Activated CD4-positive, alpha-beta T cell treated with anti-CD3 and anti-CD28 coated beads, Interleukin-2, amount 50 U/mL, for 4 hours (primary cell): ENCODE measurements at places on chromosomes 3 and 15.

GRCh38 chr15:94620632-94621031, 389.3 kb downstream of the MCTP2 start:
- DNase-seq, result no peak

DNA sequence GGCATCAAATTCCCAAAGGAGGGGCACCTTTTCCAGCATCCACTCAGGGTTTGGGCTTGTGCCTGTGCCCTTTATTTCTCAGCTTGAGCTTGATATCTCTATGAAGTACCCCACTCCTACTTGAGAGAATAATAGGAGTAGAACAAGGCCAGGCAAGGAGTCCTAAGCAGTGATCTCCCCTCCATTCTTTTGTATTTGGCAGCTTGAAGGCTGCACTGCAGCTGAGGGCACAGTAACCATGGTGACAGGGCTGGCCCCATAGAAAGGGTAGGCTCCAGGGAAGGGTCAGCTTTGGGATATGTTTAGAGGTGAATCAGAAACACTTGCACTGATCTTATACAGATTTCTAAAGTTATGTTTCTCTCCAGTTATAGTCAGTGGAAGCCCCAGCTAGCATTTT, 145.4 kb upstream of the SLC24A5 start:
- no peak for DNase-seq

DNA sequence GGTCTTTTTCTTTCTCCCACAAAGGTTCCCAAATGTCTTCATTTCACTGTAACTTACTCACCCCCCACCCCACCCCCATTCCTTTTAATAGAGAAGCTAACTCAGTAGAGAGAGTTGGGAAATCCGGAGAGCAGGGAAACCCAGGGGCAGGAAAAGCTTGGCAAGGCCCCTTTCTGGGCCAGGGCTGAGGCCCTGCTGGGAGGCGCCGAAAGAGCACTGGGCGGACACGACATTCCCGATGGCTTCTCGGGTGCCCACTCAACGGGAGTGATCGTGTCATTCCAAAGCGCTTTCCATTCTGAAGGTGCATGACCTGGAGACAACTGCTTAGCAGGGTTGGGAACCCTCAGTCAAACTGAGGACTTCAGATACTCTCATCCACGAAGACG, 1.6 kb upstream of the DALRD3 start:
- no peak for DNase-seq

- DNase-seq, result no peak
Observed at GRCh38 chr3:186786922-186787321, 3.5 kb downstream of the EIF4A2 start.

GRCh38 chr3:164459521-164460151, 618.7 kb downstream of the SI start:
- DNase-seq, result no peak

DNA sequence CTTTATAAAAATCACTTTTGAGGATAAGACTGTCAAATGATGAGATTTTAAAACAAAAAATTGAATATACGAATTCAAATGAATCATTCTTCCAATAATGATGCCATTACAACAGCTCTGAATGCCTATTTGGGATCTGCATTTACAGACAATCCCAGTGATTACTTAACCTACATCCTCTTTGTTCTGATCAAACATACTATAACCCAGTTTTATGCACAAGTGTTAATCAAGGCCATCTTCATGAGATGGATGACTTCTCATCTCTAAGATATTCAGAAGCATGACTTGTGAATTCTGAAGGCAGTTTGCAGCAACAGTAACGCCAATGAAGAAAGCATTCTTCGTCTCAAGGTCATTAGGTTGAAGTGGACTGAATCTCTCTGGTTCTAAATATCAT, 90.3 kb upstream of the MEX3B start:
- no peak for DNase-seq

GRCh38 chr3:139758654-139759291, 81.0 kb upstream of the NMNAT3 start:
- DNase-seq, result no peak

- no peak for DNase-seq
Observed at GRCh38 chr3:42872718-42873117, 3.0 kb downstream of the CYP8B1 start.

GRCh38 chr3:30113906-30114305, 492.5 kb upstream of the TGFBR2 start:
- DNase-seq, result no peak

DNA sequence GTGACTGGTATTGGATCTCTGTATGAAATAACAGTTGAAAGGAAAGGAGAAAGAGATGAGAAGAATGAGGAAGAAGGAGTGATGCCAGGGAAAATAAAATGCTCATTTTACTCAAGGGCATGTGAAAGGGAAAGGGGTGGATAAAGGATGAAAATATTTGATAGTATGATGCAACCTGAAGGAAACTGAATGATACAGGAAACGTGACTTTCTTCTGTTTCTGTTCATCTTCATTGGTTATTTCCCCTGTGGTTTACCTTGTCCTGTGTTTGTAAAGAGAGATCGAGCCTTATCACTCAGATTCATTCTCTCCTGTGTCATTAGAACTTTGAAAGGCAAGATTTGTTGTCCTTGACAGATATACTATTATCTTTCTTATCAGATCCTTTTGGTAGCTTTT, 243.6 kb upstream of the SLITRK3 start:
- DNase-seq, result no peak

DNA sequence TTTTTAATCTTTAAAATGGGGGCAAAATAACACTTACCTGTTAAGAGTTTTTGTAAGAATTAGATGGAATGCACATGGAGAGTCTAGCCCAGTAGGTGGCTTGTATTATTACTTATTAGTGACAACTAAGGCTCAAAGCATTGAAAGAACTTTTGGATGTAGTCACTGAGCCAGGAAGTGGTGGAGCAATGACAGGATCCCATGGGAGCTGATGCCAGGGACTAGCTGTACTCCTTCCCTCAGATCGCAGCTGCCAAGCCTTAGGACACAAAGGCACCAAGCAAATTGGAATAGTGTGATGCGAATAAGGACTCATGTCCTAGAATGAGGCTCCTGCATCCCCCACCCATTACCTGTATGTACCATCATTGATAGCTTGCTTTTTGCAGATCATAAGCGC, 370.4 kb upstream of the RGMA start:
- no peak for DNase-seq

DNA sequence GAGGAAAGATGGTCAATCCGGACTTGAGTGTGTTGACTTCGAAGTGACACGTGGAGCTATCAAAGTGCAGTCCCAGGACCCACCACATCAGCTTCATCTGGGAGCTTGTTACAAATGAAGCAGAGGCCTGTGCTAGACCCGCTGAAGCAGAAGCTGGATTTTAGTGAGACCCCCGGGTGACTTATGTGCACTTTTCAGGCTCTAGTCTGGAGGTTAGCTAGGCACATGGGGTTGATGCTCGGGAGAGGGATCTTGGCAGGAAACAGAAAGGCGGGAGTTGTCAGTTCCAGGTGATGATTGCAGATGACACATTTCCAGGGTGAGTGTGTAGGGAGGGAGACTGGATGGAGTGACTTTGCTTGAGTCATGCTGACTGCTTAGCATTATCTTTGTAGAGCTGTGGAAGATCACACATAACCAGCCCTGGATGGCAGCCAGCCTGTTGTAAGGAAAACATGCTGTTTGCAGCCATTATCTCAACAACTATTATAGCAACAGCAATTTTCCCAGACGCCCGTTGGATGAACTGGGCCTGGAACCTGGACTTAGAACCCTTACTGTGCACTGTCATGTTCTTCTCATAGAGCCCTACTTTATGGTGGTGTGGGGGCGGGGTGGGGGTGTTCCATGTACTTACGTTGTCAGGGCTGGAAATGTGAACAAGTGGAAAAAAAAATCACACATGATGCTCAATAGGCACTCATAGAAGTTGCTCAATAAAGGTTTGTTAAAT, 122.4 kb downstream of the THSD4 start:
- no peak for DNase-seq

GRCh38 chr3:126309165-126309564, 48.0 kb downstream of the KLF15 start:
- no peak for DNase-seq

DNA sequence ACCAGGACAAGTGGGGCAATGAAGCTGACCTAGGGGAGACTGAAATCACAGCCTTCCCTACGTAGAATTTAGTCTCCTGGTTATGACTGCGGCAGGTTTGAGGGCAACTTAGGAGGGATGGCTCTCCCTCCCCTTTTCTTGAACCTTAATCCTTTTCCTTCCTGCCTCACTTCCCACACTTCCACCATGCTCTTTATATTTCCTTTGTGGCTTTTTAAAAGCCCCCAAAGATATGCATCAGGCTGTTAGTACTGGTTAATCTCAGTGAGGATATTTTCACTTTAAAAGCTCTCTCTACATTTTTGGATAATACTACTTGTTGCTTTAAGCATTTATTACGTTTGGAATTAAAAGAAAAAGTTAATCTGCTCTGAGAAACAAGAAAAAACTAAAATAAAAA, 339.2 kb downstream of the SOX2 start:
- DNase-seq, result no peak

DNA sequence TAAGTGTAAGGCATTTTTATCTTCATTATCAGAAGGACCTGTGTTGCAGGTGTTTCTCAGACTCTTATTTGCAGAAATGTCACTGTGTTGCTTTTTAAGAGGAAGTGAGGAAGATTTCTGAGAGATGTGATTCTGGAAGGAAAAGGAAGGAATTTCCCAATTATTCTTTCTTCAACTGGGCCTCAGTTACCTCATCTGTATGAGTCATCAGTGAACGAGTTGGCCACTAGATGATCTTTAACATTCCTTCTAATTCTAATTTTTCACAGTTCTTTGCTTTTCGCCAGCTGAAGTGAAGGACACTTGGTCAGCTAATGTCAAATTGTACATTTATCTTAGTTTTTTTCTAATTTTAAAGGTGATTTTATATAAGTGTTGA, 28.9 kb downstream of the CLEC3B start:
- DNase-seq, result no peak

DNA sequence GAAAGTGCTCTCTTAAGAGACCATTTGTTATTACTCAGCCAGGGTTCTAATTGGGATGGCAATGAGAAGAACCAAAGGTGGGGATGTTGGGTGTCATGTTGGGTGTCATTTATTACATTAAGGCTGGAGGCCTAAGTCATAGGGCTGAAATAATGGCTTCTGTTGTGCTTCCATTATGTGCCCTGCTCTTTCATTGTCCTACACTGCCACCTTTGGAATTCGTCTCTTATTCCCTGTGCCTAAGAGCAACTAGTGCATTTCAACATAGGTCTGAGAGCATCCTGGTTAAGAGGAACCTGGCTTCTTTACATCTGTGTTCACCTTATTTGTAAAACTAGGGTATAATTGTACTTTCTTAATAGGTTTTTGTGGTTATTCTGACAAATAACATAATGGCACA, 32.2 kb downstream of the RIOX2 start:
- no peak for DNase-seq

DNA sequence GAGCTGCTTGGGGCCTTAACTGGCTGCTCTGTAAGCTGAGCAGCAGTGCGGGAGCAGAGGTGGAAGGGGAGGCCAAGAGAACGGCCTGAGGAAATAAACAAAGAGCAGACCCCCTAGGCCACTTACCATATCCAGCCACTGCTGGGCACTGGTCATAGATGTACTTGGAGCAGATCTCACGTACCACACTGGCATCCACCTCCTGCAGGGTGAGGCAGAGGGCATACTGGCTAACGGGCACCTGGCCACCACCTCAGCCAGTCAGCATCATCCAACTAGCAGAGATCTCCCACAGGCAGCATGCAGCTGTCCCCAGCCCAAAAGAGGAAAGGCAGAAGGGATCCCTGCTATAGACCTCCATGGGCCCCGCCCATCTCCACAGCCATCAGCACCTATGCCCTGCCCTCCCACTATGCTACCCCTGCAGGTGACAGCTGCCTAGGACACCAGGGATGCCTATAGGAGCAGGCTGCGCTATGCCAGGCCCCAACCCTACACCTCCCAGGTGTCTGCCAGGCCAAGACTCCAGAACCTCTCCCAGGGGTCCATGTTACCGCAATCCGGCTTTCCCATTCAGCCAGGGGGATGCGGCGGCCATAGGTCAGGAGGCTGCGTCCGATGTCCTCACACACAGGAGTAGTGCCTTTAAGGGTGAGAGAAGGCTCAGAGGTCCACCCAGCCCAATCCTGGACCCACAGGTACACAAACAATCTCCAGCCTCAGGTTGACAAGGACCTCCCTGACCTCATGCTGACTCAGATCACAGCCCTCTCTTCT, 4.6 kb upstream of the COL7A1 start:
- no peak for DNase-seq

DNA sequence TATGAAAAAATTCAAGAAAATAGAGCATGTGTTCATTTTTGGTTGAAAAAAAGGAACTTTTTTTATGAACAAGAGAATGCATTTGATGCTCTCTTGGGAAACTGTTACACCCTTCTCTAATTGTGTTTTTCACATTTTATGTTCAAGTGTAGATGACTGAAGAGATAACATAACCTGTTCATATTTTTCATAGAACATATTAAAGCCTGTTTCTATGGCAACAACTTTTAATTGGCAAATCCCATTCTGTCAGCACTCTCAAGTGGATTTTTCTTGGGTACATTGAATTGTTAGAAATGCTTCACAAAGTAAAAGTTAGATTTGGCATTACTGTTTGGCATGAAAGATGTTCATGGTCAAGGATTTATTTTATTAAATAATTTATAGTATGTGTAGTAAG, 117.5 kb downstream of the MBNL1 start:
- DNase-seq, result no peak

GRCh38 chr3:175342196-175342595, 483.1 kb downstream of the NAALADL2 start:
- DNase-seq, result no peak

- no peak for DNase-seq
Observed at GRCh38 chr3:13519006-13519791, 29.7 kb upstream of the FBLN2 start.

DNA sequence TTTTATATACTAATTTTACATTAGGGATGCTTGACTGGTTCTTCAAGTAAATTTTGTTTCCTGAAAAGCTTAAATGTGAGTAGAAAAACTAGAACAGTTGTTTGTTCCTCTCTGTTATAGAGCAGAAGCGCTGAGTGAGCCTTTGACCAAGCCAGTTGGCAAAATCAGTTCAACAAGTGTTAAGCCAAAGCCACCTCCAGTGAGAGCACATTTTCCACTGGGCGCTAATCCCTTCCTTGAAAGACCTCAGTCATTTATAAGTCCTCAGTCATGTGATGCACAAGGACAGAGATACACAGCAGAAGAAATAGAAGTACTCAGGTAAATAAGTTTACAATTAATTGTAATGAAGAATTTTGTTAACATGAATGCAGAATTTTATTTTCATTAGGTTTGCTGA, 14.6 kb downstream of the CAPN7 start:
- DNase-seq, result no peak

GRCh38 chr3:30141927-30142326, 464.5 kb upstream of the TGFBR2 start:
- no peak for DNase-seq

DNA sequence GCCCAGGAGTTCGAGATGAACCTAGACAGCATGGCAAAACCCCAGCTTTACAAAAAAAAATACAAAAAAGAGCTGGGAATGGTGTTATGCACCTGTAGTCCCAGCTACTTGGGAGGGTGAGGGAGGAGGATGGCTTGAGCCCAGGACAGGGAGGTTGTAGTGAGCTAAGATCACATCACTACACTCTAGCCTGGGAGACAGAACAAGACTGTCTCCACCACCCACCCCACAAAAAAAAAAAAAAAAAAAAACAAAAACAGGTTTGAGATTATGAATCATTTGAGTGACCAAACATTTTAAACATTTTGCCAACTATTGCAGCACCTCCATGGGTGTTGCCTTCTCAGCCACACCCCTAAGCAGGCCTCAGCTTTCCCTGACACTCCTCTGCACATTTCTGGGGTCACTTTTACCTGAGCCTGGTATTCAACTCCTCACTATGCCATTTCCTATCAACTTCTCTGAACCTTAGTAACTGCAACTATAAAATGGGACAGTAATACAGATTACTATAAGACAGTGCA, 41.8 kb downstream of the IL5RA start:
- no peak for DNase-seq
